ENCODE measurements at places on chromosomes 1 and 21. TPM values are rescaled to one million over a fixed set of nuclear protein-coding genes. Genes with fewer than 3 reads are reported as not detected.

NGF gene
- total RNA-seq, result 5.8 TPM

- no peak for DNase-seq
These were observed 3.5 kb upstream of the TIAM1 start for GRCh38 chr21:31347435-31348032.

GRCh38 chr1:116853680-116854402 lies 55.9 kb upstream of the PTGFRN start:
- DNase-seq, result peak; percentile 81

DNA sequence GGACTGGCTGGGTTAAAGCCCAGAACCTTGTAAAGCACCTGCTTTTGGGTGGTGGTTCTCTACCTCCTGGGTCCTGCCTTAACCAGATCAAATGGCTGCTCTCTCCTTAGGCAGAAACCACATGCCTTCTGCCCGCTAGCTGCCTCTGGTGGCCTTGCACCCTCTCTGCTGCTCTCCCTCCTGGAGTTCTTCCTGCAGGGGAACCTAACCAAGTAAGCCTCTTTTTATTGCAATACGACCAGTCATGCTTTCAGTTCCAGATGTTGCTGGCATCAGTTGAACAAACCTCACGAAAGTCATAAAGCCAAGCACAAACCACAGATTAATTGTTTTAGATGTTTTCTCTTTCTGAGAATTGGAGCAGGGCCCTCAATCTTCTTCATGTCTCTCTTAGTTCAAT lies 118.9 kb downstream of the GDAP2 start:
- DNase-seq, result no peak

DNA sequence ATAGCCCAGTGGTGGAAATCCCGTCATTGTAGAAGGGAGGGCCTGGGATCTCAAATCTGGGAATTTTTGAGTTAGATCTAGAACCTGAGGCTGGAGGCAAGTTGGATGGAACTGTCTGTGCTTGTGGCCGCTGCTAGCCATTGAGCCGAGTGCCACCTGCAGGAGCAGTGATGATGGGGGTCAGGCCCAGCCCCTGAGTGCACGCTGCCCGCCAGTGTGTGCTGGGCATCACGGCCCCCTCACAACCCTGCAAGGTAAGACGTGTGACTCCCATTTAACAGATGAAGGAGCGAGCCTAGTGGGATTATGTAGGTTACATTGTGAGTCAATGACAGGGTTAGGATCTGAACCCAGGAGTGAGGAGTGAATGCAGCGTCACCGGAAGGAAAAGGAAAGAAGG lies 407.2 kb downstream of the CAMTA1 start:
- DNase-seq, result no peak

Measured in urinary bladder (tissue), 4 donors.